ENCODE measurements at places on chromosomes 6 and 20.

GRCh38 chr6:80357674-80358073 is 251.2 kb downstream of the BCKDHB start:
- DNase-seq: no peak

GRCh38 chr20:34415079-34415478 is 52.0 kb downstream of the ITCH start:
- no peak for DNase-seq

DNA sequence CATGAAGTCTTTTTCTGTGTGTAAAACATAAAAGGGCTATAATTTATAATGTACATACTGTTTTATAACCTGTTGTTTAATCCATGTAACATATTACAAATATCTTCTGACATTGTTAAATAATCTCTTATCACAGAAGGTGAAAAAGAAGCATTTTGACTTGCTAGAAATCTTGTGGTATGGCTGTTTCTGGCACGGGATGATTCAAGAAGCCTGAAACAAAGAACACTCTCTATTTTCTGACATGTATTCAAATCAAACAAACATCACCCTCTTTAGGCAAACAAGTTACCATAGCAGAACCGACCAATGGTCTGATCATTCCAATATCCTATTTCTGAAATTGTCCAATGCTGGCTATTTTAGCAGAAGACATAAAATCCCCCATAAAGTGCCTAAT is 55.4 kb downstream of the HS3ST5 start:
- no peak for DNase-seq

- DNase-seq: no peak
These were observed 120.3 kb downstream of the CDH4 start for GRCh38 chr20:61372137-61373054.

GRCh38 chr20:63693083-63693732 is 3.2 kb upstream of the TNFRSF6B start:
- no peak for DNase-seq

DNA sequence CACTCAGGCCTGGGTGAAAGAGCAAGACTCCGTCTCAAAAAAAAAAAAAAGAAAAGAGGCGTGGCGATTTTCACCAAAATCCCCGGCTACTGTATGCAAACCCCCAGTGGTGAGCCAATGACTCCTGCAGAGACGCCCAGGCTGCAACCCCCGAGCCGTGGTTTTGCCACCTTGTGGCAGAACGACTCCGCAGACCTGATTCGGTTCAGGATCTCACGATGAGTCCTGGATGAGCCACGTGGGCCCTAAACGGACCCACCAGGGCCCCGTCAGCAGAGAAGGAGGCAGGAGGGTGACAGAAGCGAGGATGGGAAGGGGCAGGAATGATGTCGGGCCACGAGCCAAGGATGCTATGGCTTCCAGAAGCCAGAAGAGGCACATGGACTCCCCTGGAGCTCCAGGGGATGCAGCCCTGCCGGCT is 42.5 kb downstream of the SLC2A4RG start:
- DNase-seq: no peak

GRCh38 chr6:119129148-119129967 is 50.9 kb upstream of the FAM184A start:
- no peak for DNase-seq

DNA sequence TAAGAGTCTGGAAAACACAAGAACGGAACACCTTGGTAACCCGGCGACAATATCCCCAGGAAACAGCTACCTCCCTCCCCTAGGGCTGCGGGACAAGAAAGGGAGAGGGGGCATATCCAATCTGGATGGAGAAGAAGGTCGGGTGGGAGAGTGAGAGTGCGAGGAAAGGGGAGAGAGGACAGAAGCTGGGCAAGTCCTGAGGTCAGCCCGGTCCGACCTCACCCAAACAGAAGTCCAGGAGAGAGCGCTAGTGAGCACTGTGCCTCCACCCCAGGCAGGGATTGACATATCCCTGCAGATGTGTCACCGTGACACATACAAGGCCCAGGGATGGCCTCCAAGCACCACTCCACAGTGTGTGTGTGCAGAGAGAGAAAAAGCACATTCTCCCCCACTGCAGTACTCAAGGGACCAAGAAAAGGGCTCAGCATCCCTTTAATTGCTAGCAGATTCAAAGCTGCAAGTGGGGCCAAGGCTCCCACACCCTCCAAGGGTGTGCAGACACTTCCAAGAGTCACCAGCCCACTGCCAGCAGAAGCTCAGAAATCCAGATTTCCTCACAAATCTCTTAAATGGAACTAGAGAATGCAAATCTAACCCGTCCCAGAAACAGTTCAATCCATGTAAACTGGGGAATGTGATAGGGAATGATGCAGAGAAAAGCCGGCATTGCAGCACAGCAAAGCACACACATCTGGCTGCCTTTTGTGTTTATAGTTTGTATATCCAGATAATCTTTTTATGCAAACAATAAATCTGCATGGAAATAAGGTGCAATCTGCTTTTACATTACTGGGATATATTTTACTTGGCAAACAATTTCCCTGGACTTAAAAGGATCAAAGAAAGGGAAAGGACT is 3.1 kb downstream of the PXDC1 start:
- DNase-seq: no peak

- no peak for DNase-seq
These were observed 121.4 kb upstream of the DST start for GRCh38 chr6:56764081-56764566.

DNA sequence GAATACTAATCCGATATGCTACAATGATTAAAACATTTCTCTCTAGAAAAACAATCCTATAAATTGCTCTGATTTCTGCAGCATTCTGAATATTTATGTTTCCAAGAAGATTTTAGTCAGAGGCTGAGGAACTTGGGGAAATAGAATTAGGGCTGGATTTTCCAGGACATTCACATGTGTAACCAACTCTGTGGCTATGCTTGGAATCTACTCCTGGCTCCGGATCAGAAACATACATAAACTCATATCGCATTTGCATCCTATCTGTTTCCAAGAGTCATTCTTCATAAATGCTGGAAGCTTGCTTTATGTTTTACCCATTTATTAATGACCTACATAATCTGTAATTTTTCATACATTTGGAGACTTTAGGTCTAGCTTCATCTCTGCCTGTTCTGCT is 459.9 kb upstream of the MARCKS start:
- no peak for DNase-seq

DNA sequence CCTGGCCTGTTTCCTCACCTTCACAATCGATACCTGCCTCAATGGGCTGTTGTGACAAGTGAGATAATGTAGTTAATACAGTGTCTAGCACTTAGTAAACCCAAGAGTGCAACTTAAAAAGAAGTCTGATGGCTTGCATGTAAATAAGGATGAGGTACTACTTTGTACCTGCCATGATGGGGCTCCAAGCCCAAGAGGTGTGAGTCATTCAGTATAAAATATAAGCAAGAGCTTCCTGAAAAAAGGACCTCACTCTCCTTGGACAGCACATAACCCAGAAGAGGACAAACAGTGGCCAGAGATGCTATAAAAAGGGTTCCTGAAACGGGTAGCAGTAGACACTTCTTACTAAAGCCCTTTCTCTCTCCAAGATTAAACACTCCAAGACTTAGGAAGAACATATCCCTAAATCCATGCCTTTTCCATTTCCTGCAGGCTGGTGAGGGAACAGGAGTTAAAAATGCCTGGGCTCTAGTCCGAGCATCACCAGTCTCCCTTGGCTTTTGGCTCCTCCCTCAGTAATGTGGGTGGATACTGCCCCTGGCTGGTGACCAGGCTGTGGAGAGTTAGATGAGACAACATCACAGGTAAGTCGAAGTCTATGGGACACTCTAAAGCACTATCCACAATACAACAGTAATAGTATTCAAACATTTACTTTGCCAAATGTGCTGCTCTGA is 4.3 kb downstream of the UBE2V1 start:
- no peak for DNase-seq

DNA sequence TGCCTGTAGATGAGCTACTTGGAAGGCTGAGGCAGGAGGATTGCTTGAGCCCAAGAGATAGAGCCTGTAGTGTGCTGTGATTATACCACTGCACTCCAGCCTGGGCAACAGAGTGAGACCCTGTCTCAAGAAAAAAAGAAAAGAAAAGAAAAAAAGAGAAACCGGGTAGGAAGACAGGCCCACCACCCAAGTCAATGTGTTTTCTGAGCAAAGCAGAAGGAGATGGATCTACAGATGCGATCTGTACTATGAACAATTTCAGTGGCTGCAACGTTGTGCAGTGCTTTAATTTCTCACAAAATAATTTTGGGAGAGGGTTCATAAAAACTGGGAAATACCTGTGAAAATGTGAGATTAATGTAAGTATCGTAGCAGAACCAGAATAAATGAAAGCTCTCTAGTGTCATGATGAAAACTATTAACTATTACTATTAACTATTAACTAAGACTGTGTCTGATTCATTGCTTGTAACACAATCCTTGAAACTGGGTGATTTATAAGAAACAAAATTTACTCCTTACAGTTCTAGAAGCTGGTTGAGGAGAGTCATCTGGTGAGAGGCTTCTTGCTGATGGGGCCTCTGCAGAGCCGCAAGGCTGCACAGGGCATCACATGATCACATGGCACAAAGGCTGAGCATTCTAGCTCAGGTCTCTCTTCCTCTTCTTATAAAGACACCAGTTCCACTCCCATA is 233.1 kb upstream of the ZNF217 start:
- DNase-seq: no peak

GRCh38 chr20:13396022-13396421 is 174.9 kb downstream of the ISM1 start:
- no peak for DNase-seq

- no peak for DNase-seq
These were observed 478.2 kb upstream of the CITED2 start for GRCh38 chr6:139852488-139853140.

DNA sequence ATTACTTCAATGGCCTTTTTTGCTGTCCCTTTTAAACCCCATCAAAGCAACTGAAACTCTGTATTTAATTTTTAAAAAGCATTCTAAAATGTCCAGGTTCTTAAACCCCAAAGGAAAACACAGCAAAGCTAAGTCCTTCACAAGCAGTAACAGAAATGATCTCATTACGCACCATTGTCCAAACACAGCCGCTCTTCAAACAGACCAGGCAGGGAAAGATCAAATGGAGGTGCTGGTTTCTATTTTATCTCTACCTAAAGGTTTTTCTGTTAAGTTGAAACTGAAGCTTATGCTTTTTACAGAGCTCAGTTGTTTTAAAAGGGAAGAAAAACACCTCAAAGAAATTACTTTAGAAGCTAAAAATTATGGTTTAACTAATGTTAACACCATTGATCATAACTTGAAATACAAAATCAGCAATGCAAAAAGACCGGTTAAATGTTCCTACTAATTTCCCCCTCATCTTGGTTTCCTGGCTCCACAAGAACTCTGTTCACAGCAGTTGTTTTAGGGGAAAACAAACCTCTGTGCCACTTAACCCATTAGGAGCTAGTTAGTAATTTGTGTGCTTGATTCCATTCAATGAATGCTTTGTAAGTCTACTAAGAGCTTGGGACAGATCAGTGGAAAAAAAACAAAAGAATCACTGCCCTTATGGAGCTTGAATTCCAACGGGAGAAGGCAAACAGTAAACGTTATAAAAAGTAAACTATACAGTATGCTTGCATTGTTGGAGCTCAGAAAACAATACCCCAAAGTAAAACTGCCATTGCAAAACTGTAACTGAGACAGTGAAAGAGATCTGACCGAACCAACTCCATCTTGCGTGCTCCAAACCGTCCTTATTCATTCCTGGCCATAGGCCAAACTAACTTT is 87.4 kb downstream of the CD24 start:
- DNase-seq: no peak

GRCh38 chr20:7302250-7302649 is 534.8 kb downstream of the BMP2 start:
- DNase-seq: no peak

GRCh38 chr20:44746367-44747165 is 901 bp downstream of the KCNK15 start:
- no peak for DNase-seq

DNA sequence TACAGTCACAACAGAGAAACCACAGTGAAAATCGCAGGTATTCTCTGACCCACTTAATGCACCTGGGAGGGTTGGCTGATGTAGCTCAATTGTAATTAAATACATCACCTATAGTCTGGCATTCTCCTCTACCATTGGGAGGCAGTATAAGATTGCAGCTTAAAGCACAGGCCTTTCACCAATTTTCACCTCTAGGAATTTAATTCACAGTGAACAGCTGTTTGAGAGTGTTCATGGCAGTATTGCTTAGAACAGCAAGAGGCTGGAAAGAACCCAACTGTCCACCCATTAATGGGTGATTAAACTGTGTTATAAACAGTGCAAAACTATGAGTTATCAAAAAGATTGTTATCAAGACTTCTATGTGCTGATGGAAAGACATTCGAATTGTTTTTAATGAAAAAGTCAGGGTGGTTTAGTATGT is 2.0 kb downstream of the EDEM2 start:
- no peak for DNase-seq

DNA sequence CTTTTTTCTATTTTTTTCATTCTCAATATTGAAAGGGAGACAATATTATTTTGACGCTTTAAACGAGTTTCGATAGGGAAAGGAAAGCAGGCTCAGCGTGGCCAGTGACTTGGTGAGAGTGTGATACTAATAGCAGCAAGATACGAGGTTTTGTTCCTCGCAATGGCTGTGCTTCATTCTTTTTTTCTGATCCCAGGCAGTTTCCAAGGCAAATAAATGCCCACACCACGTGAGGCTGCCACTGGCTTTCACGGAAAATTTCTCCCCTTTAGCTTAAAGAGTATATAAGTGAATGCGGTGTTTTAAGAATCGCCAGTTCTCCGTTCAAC is 196.4 kb upstream of the ZNF184 start:
- DNase-seq: no peak

GRCh38 chr6:45473121-45473993 is 95.6 kb upstream of the SUPT3H start:
- DNase-seq: no peak

DNA sequence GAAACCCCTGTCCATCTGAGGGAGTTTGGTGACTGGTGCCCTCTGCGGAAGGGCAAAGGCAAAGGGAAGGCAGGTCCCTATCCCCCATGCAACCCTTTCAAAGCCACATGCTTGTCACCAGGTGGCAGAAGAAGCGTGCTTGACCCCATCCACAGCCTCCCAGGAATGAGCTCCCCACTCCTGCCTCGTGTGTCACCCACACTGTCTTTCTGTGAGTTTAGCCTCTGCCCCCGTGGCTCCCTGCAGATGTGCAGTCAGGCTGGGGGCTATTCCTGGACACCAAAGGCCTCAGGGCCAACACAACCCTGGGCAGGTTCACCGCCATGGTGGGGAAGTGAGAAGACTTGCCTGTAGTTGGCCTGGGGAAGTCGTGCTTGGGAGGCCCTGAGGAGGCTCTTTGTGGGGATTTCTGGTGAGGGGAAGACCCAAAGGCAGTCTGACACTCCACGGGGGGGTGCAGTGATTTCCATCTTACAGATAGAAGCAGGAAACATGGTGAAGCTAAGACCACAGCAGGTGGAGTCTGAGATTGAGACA is 16.6 kb upstream of the PCMTD2 start:
- no peak for DNase-seq

DNA sequence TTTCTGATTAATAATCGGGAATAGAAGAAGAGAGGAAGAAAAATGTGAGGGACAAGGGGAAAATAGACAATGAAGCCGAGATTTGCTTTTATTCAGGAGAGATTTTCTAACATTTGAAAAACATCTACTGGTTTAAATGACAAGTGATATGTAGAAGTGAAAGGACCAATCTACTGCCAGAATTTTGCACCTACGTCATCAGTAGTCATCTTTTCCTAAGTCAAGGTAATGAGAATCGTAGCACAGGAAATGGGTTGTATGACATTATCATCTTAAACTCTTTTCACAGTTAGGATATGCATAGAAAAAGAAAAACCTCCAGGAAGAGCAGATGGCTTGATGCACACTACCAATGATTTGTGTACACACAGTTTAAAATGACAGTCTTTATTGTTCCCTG is 45.3 kb upstream of the RAB32 start:
- no peak for DNase-seq

All from cortex of kidney (tissue), 1 donor.